ENCODE measurements at places on chromosomes 1 and 21.

GRCh38 chr1:8516278-8516777, 198.4 kb downstream of the SLC45A1 start:
- no peak for DNase-seq

- DNase-seq: no peak
These were observed 77.0 kb upstream of the GNG4 start for GRCh38 chr1:235726557-235726956.

DNA sequence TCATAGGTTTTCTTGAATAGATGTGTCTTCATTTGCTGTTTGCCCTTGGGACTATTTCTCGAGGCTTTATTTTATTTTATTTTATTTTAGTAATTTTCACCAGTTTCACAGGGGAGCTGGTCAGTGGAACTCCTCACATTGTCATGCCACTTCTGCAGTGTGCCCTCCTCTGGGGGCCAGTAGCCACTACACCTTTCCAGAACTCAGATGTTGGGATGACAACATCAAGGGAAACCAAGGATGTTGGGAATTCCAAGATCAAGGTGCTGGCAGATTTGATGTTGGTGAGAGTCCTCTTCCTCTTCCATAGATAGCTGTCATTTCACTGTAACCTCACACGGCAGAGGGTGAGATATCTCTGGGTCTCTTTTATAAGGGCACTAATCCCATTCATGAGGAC, 35.5 kb downstream of the SLC26A9 start:
- no peak for DNase-seq

DNA sequence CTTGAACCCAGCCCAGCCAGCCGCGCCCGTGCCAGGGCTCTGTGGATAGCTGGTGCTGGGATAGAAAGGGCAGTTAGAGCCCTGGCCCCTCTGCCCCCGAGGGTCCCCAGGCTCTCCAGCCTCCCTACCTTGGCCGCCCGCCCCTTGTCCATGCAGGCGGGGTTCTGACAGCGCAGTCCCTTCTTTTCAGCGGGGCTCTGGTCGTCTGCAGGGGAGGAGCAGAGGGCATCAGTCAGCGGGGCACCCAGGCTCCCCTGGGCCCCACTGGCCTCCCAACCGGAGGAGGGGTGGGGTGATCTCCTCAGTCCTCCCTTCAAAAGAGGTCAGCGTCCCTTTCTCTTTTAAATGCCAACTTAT, 4.9 kb upstream of the PLEKHG5 start:
- no peak for DNase-seq

DNA sequence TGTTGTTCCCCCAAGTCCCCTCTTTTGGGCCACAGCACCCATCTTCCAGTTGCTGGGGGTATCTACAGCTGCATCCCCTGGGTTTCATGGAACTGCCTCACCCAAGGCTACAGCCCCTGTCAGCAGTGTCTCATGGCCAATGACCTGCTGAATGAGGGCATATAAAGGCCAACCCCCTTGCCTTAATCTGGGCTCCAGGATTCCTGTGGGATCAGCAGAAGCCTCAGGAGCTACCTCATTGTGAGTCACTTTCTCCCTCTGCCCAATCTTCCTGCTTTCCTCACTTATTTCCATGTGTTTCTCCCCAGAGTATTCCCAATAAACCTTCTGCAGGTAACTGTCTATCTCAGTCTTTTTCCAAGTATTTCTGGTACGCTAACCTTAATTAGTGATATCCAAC, 37.3 kb upstream of the SYT14 start:
- no peak for DNase-seq

- no peak for DNase-seq
These were observed 38.6 kb upstream of the ADAMTS1 start for GRCh38 chr21:26883768-26884167.

- no peak for DNase-seq
These were observed 4.8 kb upstream of the TTC4 start for GRCh38 chr1:54710841-54711240.

DNA sequence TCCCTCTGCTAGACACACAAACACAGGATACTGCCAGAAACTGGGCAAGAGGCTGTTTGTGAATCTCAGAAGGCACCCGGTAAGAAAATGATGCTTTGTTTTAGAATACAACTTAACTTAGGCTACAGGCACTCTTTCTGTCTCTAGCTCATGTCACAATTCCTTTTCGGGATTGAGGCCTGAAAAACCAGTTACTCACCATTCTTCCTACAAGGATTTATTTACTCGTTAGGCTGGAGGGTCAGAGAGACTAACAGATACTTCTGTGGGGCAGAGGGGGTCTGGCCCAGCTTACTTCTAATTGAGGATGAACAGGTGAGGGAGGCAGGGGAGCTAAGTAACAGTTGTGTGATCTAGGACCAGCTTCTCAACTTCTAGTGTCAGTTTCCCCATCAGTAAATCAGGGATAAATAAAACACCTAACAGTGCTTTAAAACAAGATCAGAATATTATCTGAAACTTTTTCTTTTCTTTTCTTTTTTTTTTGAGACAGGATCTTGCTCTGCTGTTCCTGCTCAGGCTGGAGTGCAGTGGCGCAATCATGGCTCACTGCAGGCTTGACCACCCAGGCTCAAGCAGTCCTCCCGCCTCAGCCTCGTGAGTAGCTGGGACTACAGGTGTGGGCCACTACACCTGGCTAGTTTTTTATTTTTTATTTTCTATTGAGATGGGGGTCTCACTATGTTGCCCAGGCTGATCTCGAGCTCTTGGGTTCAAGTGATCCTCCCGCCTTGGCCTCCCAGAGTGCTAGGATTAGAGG, 31.9 kb downstream of the NFYC start:
- DNase-seq: no peak

- no peak for DNase-seq
These were observed 5.7 kb downstream of the CATSPERE start for GRCh38 chr1:244466724-244467123.

DNA sequence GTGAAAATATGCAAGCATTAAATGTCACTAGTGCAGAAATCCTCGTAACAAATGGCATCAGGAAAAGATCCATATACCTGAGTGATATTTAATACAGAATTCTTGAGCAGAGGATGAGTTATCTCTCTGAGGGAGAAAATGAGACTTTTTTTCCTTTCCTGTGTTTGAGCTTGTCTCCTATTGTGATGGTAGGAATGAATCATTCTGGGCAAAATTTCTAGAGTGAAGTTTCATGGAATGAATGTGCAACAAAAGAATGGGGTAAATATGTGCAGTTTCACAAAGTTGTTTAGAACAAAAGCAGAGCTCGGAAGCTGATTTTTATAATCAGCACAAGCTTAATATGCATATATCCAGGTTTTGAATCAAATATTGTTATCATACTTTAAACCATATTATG, 4.6 kb downstream of the CTPS1 start:
- DNase-seq: no peak

DNA sequence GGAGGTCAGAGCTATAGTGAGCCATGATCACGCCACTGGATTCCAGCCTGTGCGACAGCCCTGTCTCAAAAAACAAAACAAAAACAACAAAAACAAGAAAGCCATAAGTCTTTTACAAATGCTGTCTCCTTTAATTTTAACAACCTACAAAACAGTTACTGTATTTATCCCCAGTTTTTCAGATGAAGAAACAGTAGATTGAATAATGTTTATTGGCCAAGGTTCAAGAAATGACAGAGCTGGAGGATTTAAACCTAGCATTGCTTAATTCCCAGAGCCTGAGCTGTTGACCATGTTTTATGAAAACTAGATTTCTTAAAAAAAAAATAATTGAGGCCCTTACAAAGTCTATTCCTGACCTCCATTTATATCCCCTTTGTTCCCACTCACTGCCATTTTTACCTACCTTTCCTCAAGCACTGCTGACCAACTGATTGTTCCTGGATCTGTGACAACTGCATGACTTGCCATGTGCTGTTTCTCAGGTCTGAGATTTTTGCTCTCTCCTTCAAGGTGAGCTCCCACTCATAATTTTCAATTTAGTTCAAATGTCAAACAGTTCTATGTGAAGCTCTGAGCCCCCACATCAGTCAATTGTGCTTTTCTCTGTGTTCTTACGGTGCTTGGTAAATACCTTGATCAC, 140.8 kb downstream of the CHRM3 start:
- no peak for DNase-seq

GRCh38 chr1:19390166-19390850, 78.2 kb downstream of the SLC66A1 start:
- DNase-seq: no peak

DNA sequence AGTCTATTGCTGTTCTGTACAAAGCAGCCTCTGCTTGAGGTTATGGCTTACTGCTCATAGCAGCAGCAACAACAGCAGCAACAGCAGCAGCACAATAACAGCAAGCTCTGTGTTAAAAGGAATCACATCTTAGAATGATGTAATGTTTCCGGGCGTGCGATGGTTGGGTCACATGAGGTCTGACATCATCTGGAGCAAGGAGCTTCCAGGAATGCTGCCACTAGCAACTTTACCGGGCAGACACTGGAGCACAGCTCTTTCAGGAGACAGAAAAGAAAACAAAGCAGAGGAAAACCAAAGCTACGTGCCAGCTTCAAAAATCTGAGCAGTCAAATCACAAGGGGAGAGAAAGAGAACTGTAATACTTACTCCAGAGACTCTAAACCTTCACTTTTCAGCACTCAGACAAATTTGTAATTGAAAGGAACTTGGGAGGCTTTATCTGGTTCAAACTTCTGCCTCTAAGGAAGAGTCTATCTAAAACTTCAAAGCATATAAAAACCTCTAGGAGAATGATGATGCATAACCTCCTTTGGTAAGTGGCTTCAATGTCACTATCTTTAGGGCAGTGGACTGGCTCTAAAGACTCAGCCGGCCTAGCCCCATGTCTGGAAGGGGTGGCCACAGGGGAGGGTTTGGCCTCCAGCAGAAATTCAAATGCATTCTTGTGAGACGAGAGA, 28.3 kb upstream of the RAB3GAP2 start:
- DNase-seq: no peak

DNA sequence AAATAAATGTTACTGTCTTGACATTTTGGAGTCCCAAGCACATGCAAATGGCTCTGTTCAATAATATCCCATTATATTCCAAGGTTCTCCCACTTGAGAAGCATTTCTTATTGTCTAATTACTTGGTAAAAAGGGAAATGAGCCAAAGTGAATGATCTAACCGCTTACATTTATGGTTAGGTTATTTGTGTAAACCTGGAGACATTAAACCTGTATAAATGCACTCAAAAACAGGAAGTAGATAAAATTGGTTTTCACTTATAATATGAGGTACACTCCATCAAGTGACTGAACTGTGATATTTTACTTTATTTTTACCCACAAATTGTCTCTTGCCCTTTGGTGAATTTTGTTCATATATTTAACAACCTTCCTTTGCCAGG, 26.8 kb downstream of the KIF1B start:
- no peak for DNase-seq

- no peak for DNase-seq
These were observed 40.5 kb downstream of the ASH1L start for GRCh38 chr1:155522069-155522468.

Data from stimulated activated CD4-positive, alpha-beta T cell treated with anti-CD3 and anti-CD28 coated beads, Interleukin-15, amount 100 ng/mL, for 24 hours (primary cell).